ENCODE measurements at places on chromosomes 3 and 15. TPM values are rescaled to one million over a fixed set of nuclear protein-coding genes. Genes with fewer than 3 reads are reported as not detected.

DNAJA4 gene
- total RNA-seq = 52.1 TPM

ZNF80 gene
- not detected for total RNA-seq

CAMK1 gene
- total RNA-seq = 7.2 TPM

RPUSD3 gene
- total RNA-seq = 41.7 TPM

IL16 gene
- not detected for total RNA-seq

CYP19A1 gene
- not detected for total RNA-seq

CACNA2D2 gene
- not detected for total RNA-seq

FEM1B gene
- 41.4 TPM for total RNA-seq

CCR3 gene
- total RNA-seq = 0.17 TPM

LIPC gene
- total RNA-seq = 0.49 TPM

GLCE gene
- 22.4 TPM for total RNA-seq

TMIE gene
- 0.26 TPM for total RNA-seq

LIPH gene
- total RNA-seq = 213 TPM

GASK1A gene
- 1.6 TPM for total RNA-seq

ST6GAL1 gene
- total RNA-seq = 14.4 TPM

CCDC51 gene
- 19.9 TPM for total RNA-seq

DLL4 gene
- total RNA-seq = not detected

GRCh38 chr3:183274609-183275008 is 21.6 kb downstream of the B3GNT5 start:
- H3K27me3 ChIP-seq = no peaks in the 10 kb centered on the region
- H3K4me3 ChIP-seq = peak overlapping the region; percentile 29
- DNase-seq = peak; percentile 37
- peaks cover 53% of the 10 kb centered on the region for H3K4me1 ChIP-seq
- peak overlapping the region; percentile 63 for H3K27ac ChIP-seq

DNA sequence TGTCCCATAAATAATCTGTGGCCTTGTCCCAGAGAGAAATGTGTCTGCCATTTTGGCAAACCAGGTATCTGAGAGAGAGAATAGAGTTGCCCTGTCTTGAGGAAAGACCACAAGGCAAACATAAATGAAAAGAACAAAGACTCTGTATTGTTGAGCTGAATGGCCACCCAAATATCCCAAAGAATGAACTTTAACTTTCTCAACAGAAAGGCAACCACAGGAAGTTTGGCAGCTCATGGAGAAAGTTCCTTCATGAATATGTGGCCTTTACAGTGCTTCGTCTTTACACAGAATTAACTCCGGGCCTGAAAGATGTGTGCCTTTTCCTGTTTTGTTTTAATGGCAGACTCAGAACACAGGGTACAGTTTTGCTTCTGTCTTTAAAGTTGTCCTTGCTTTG is 41.4 kb upstream of the THBS1 start:
- H3K4me3 ChIP-seq = no peak overlapping the region
- H3K27ac ChIP-seq = no peak overlapping the region
- DNase-seq = no peak
- no peaks in the 10 kb centered on the region for H3K4me1 ChIP-seq
- no peaks in the 10 kb centered on the region for H3K36me3 ChIP-seq

DNA sequence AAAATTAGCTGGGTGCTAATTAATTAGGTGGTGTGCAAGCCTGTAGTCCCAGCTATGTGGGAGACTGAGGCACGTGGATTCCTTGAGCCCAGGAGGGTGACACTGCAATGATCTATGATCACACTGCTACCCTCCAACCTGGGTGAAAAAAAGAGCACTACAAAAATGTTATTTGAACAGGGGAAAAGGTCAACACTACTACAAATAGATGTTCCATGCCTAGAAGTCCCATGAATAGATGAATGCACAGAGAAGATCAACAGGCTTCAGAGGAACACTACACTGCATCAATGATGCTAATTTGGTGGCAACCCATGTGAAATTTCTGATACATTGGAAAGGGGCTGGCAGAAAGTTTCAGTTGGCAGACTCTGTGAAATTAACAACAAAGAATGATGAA is 105.4 kb upstream of the FHIT start:
- H3K27ac ChIP-seq = no peak overlapping the region
- no peaks in the 10 kb centered on the region for H3K27me3 ChIP-seq
- H3K4me1 ChIP-seq = no peaks in the 10 kb centered on the region
- H3K36me3 ChIP-seq = no peaks in the 10 kb centered on the region
- DNase-seq = no peak

- H3K36me3 ChIP-seq = peaks cover 20% of the 10 kb centered on the region
- no peaks in the 10 kb centered on the region for H3K27me3 ChIP-seq
- H3K4me3 ChIP-seq = no peak overlapping the region
- H3K27ac ChIP-seq = no peak overlapping the region
Measured at GRCh38 chr15:64351265-64351664, 4.7 kb downstream of the CSNK1G1 start.

- H3K4me1 ChIP-seq = peaks cover 8% of the 10 kb centered on the region
- H3K27me3 ChIP-seq = no peaks in the 10 kb centered on the region
- H3K4me3 ChIP-seq = no peak overlapping the region
- no peak overlapping the region for H3K27ac ChIP-seq
- no peaks in the 10 kb centered on the region for H3K36me3 ChIP-seq
Measured at GRCh38 chr15:43943511-43943910, 116.7 kb downstream of the WDR76 start.

GRCh38 chr3:146781606-146782005 is 176.5 kb upstream of the PLSCR5 start:
- DNase-seq = no peak
- H3K27ac ChIP-seq = no peak overlapping the region
- no peak overlapping the region for H3K4me3 ChIP-seq
- H3K27me3 ChIP-seq = no peaks in the 10 kb centered on the region

- H3K27me3 ChIP-seq = peaks cover 35% of the 10 kb centered on the region
- H3K4me1 ChIP-seq = peaks cover 27% of the 10 kb centered on the region
- peaks cover 8% of the 10 kb centered on the region for H3K36me3 ChIP-seq
- DNase-seq = no peak
- H3K27ac ChIP-seq = no peak overlapping the region
Measured at GRCh38 chr15:40931300-40932142, 2.4 kb downstream of the DLL4 start.

DNA sequence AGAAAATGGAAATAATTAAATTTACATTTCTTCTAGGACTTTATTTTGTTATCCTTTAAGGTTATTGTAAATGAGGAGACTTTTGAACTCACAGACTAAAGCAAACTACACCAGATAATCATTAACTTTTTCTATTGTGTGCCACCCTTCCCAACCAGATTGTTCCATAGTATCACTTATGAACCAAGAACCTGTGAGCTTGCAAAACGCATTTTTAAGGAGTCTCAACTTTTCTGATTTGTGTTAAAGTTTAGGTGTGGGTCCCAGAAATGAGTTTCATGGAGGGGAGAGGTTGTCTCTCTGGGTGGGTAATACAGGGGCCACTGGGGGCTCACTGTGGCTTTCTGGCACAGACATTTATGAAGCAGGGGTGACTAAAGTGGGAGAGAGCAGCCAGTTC is 75.7 kb downstream of the IGF1R start:
- H3K27ac ChIP-seq = peak overlapping the region; percentile 26
- no peak for DNase-seq
- H3K27me3 ChIP-seq = no peaks in the 10 kb centered on the region
- peaks cover 17% of the 10 kb centered on the region for H3K36me3 ChIP-seq
- H3K4me3 ChIP-seq = peak overlapping the region; percentile 16

DNA sequence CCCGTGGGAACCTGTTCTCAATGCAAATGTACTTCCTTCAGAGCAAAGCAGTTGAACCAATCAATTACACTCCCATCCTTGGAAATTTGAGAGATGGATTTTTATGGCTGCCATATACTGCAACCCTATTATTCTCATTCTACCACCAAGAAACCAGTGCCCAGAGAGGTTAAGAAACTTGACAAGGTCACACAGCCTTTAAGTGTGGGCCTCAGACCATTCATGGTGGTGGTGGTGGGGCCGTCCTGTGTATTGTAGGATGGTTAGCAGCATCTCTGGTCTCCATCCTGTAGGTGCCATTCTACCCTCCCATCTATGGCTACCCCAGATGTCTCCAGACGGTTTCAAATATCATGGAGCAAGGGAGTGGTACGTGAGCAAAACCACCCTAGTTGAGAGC is 23.4 kb upstream of the RBSN start:
- H3K4me1 ChIP-seq = no peaks in the 10 kb centered on the region
- no peak overlapping the region for H3K4me3 ChIP-seq
- no peak for DNase-seq

DNA sequence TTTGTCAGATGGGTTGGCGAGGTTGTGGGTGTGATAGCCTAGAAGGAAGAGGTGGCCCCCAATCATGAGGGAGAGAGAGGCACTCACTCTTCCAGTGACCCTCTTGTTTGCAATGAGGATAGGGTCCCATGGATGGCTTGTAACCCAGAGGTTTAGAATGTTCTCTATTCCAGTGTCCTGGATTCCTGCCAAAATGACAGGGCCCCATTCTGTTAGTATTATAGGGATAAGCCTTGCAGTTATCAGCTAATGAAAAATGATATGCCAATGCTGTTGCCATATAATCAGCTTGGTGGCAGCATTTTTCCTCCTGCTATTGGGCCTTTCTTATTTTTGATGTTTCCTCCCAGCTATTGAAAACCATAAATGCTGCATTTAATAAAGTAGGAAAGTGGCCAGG is 23.3 kb upstream of the SENP7 start:
- DNase-seq = no peak
- H3K27ac ChIP-seq = no peak overlapping the region
- H3K27me3 ChIP-seq = peaks cover 77% of the 10 kb centered on the region
- H3K4me1 ChIP-seq = no peaks in the 10 kb centered on the region

DNA sequence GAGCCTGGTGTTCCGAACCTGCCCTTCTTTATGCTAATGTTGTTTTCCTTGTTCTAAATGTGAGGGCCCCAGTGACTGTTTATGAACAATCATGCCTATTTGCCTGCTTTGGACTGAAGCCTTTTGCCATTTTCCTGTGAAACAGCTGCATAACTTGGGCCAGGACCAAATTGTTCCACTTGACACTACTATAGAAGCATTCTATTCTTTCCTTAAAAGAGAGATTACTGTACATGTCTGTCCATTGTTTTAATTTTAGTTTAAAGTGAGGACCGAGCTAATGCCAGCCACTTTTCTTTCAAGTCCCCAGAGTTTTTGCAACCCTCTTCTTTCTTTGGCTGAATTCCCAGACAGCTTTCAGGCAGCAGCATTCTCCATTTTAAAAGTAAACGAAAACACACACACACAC is 980.3 kb downstream of the CADM2 start:
- no peaks in the 10 kb centered on the region for H3K36me3 ChIP-seq
- DNase-seq = no peak
- no peak overlapping the region for H3K27ac ChIP-seq
- no peaks in the 10 kb centered on the region for H3K27me3 ChIP-seq

- no peak overlapping the region for H3K4me3 ChIP-seq
- H3K4me1 ChIP-seq = peaks cover 44% of the 10 kb centered on the region
- DNase-seq = no peak
- H3K36me3 ChIP-seq = peaks cover 10% of the 10 kb centered on the region
Measured at GRCh38 chr15:80599359-80599758, 95.8 kb upstream of the ABHD17C start.

DNA sequence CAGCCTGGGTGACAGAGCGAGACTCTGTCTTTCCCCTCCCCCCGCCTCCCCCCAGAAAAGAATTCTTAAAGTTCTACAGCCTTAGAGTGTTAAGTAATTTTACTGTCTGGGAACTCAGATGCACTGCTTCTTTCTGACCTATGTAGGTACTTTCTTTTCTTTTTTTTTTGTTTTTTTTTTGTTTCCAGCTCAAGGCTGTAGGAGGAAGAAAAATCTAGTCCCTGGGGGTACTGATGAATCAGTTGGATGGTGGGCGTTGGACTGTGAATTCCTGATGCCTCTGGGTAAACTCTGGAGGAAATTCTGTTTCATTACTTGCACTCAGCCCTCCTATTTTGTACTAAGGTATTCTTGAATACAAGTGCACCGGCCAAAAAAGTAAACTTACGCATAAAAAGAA is 10.8 kb downstream of the GHRL start:
- H3K4me1 ChIP-seq = no peaks in the 10 kb centered on the region
- H3K27ac ChIP-seq = no peak overlapping the region
- peaks cover 30% of the 10 kb centered on the region for H3K36me3 ChIP-seq
- no peak overlapping the region for H3K4me3 ChIP-seq
- DNase-seq = no peak

GRCh38 chr15:41416128-41416741 is 660 bp upstream of the RTF1 start:
- H3K4me3 ChIP-seq = peak overlapping the region; percentile 84
- H3K27me3 ChIP-seq = no peaks in the 10 kb centered on the region
- H3K36me3 ChIP-seq = peaks cover 20% of the 10 kb centered on the region
- DNase-seq = no peak
- no peaks in the 10 kb centered on the region for H3K4me1 ChIP-seq

DNA sequence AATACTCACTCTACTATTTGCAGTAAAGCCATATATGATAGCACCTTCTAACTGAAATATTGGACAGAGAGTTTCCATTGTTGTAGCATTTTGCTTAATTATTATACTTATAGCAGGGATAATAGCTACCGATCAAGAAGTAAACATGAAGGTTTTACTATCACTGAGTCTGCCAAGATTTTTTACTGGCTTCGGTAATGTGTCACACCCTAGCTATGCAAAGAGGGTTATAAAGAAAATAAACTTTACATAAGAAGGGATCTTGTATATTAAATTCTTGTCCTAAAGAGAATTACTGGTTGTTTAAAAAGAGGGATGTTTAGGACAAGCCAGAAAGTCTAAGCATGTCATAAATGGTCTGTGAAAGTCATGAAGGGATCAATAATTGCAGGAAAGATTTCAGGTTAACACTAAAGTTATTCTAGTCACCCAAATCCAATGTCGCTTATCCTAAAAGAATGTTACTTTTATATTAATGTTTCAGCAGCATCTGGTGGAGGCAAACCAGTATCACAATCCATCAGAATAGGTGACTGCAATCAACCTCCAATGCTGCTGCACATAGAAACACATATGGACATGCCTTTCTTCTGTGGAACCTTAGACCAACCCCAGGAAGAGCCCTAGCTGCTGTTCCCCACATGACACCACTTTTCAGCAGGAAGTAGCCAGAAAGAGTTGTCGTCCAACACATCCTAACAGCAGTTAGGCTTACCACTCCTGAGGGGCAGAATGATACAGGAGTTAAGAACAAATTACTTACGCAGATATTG is 62.7 kb upstream of the GK5 start:
- H3K27ac ChIP-seq = no peak overlapping the region
- no peaks in the 10 kb centered on the region for H3K27me3 ChIP-seq
- no peaks in the 10 kb centered on the region for H3K4me1 ChIP-seq
- H3K4me3 ChIP-seq = no peak overlapping the region
- no peak for DNase-seq
- no peaks in the 10 kb centered on the region for H3K36me3 ChIP-seq

DNA sequence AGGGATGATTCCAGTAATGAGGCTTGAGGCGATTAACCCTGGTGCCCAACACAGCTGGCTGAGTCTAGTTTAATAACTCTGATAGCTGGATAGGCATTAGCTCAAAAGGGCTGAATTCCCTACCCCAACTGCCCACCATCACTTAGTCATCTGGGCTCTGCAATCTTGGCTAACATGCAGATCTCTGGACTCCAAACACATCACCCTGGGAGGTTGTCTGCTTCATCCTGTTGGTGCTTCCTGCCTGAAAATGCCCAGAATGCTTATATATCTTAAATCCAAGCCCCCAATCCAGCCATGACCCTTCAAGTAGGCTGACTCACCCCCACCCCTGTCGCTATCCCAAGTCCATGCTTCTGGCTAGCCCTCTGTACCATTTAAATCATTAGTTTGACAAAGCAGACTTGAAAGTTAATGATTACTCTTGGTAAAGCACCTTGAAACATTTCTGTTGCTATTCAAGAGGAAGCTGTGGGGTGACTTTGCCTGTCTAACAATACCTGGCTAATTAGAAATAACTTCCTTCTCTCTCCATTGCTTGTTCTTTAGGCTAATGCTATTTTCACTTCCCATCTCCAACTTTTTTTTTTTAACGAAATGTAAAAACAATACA is 107.0 kb upstream of the RORA start:
- H3K27me3 ChIP-seq = no peaks in the 10 kb centered on the region
- H3K4me1 ChIP-seq = no peaks in the 10 kb centered on the region
- no peak overlapping the region for H3K4me3 ChIP-seq
- no peak for DNase-seq
- H3K36me3 ChIP-seq = no peaks in the 10 kb centered on the region

Measured in Calu3 (cell line).